Mesangial cell (primary cell): ENCODE measurements at places on chromosomes 5 and 9. TPM values are rescaled to one million over a fixed set of nuclear protein-coding genes. Genes with fewer than 3 reads are reported as not detected.

Gene C5orf52
- not detected in 2 replicates for total RNA-seq

Gene ZNF618
- total RNA-seq = 14.5 and 23.8 TPM in 2 replicates

Gene ADRB2
- 0.89 and 1.3 TPM in 2 replicates for total RNA-seq

Gene MOB3B
- total RNA-seq = 0.98 and 1.6 TPM in 2 replicates

Gene PTPRD
- total RNA-seq = 10.4 and 34.5 TPM in 2 replicates

Gene MYOT
- not detected in 2 replicates for total RNA-seq

Gene GLRA1
- not detected in 2 replicates for total RNA-seq

Gene JAKMIP2
- total RNA-seq = 0.25 and 0.65 TPM in 2 replicates

Gene ANGPTL2
- total RNA-seq = 0.98 and 3.7 TPM in 2 replicates

Gene PDE6A
- total RNA-seq = under 0.01 TPM in 1 of 2 replicates, not detected in the other

Gene IQGAP2
- total RNA-seq = 1.5 and 1.9 TPM in 2 replicates

Gene KCNV2
- total RNA-seq = not detected in 2 replicates

Gene ANKRD34B
- 0.33 and 1.5 TPM in 2 replicates for total RNA-seq

Gene EFNA5
- 17.6 and 43.7 TPM in 2 replicates for total RNA-seq

Gene QRFP
- total RNA-seq = not detected in 2 replicates

Gene RAB3C
- under 0.01 TPM in 1 of 2 replicates, not detected in the other for total RNA-seq

Gene PCDHGA9
- total RNA-seq = 0.98 and 6.1 TPM in 2 replicates

Gene NOXA1
- total RNA-seq = 0.33 and 2.3 TPM in 2 replicates
